Thyroid gland (tissue), 4 donors: ENCODE measurements at places on chromosomes 5 and 9. TPM values are rescaled to one million over a fixed set of nuclear protein-coding genes. Genes with fewer than 3 reads are reported as not detected.

DNA sequence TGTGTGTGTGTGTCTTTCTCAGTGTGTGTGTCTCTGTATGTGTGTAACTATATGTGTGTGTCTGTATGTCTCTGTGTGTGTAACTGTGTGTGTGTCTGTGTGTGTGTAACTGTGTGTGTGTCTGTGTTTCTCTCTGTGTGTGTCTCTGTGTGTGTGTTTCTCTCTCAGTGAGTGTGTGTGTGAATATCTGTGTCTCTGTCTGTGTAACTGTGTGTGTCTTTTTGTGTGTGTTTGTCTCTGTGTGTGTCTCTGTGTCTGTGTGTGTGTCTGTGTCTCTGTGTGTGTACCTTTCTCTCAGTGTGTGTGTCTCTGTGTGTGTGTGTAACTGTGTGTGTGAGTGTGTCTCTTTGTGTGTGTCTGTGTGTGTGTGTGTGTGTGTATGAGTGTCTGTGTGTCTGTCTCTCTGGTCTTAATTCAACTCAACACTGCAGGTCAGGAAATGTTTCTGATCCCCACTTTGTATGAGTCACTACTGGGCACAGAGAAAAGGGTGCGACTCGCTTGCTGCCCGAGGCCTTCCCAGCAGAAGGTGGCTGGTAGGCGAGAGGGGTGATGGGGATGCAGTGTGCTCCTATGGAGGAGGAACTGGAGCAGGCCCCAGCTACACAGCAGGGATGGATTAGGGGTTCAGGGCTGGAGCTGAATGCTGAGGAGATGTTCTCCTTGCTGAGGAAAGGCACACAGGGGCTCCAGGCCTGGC, 52.1 kb downstream of the NSG2 start:
- DNase-seq: no peak

GRCh38 chr5:126023994-126024441, 399.2 kb upstream of the GRAMD2B start:
- DNase-seq: no peak

GRCh38 chr5:14057289-14057688, 85.9 kb upstream of the TRIO start:
- no peak for DNase-seq

DNA sequence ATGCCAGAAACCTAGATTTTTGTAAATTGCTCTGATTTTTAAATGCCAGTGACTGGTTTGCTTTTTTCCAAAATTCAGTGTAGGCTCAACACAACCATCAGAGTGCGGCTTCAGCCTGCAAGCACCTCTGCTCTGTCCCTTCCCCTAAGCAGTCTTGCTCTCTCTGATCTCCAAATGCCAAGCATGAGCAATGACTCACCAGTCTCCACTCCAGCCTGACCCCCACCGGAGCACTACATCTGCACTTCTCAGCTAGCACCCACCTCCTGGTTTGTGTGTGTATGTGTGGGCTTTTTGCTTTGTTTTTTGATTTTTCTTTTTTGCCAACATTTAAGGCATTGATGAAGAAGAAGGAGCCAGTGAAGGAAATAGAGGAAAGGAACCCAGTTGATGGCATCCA, 61.4 kb upstream of the ADRA1B start:
- DNase-seq: no peak

DNA sequence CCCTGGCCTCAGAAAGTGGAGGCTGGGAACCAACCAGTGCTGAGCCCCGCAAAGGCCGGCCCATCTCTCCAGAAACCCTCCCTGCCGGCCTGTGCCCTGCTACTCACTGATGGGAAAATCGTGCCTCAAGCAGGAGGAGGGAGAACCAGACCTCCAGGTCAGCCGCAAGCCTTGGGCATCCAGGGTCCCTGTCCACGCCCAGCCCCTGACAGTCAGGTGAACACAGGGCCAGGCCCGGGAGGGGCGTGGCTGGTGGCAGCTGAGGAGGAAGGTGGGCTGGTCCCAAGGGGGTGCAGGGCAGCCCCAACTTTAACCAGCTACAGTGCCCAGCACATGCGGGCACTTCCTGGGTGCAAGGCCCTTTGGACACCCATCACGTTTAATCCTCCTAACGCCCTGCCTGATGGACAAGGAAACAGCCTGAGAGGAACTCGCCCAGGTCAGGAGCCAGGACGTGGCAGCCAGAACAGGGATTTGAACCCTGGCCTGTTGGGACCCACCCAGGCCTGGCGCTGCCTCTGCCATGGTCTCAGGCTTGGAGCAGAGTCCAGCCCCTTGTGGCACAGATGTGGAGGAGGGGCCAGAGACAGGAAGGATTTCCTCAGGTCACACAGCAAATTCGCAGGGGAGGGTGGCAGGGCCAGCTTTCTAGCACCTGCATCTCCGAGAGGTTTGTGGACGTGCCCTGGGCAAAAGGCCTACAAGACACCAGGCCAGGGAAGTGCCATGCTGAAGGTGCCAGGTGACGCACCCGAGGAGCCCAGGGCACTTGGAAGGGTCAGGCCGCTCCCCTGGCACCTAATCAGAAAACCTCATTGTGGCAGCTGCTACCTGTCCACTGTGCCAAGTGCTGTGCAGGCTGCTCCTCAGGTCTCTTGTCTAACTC, 4.5 kb downstream of the RALGDS start:
- DNase-seq: no peak

GRCh38 chr9:74770508-74771261, 117.0 kb downstream of the TRPM6 start:
- peak; percentile 16 for DNase-seq

GRCh38 chr5:142978252-142978651, 208.1 kb downstream of the ARHGAP26 start:
- no peak for DNase-seq

DNA sequence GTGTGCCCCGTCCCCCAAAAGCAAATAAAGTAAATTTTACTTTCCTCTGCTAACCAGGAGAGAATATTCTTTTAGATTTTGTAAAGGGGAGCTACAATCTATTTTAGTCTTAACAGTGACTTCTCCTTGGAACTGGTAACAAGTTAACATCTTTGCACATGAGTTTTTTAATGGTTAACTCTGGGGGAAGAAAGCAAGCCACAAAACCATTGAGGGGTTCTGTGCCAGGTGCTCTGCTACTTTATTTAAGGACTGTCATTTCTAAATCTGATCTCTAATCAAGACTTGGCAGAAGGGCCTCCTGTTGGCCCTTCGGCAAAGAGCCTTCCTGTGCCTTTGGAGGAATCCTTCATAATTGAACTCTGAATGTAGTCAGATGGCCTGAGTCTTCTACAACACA, 153.4 kb downstream of the SLC12A2 start:
- DNase-seq: no peak

DNA sequence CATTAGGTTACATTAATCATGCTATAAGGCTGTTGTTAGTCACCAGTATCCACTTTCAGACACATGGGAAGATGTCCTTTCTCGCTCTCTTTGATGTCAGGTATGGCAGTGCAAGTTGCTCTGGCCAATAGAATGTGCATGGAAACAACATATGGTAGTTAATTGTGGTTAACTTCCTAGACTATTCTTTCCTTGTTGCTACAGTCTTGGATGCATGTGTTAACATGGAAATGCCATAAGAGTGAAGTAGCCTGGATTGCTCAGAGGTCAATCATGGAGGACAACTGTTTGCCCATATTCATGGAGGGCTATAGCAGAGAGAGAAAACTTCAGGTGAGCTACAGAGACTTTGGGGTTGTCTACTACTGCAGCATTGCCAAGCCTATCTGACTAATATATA, 245.8 kb upstream of the GAS1 start:
- DNase-seq: no peak

- no peak for DNase-seq
Measured at GRCh38 chr5:79488058-79488457, 25.9 kb downstream of the HOMER1 start.

DNA sequence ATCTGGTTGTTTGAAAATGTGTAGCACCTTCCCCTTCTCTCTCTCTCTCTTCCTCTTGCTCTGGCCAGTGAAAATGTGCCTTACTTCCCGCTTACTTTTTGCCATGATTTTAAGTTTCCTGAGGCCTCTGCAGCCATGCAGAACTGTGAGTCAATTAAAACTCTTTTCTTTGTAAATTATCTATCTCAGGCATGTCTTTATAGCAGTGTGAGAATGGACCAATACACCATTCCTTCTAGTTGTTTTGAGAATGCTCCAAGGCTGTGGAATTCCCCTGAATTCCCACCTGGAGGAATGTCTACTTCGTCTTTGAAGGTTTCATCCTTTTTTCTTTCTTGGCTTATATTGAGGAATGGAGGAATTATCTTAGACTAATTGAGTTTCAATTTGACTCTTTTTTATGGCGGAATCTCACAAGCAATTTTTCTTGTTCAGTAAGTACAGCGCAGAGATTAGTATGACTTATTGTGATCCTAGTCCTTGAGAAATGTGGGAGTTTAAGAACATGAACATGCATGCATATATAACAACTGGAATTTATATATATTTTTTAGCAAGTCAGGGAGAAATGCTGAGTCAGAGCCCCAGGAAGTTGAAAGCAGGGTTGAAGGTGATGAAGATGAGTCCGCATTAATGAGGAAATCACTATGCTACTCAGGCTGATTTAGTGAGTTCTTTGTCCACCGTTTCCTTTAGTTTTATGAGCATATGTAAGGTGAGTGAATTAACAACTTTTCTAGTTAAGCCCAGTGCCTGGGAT, 488.1 kb upstream of the ADAMTS16 start:
- DNase-seq: no peak

- DNase-seq: no peak
Measured at GRCh38 chr5:203246-203930, 12.1 kb downstream of the LRRC14B start.

GRCh38 chr9:114680259-114681001, 1.6 kb downstream of the TEX48 start:
- no peak for DNase-seq

DNA sequence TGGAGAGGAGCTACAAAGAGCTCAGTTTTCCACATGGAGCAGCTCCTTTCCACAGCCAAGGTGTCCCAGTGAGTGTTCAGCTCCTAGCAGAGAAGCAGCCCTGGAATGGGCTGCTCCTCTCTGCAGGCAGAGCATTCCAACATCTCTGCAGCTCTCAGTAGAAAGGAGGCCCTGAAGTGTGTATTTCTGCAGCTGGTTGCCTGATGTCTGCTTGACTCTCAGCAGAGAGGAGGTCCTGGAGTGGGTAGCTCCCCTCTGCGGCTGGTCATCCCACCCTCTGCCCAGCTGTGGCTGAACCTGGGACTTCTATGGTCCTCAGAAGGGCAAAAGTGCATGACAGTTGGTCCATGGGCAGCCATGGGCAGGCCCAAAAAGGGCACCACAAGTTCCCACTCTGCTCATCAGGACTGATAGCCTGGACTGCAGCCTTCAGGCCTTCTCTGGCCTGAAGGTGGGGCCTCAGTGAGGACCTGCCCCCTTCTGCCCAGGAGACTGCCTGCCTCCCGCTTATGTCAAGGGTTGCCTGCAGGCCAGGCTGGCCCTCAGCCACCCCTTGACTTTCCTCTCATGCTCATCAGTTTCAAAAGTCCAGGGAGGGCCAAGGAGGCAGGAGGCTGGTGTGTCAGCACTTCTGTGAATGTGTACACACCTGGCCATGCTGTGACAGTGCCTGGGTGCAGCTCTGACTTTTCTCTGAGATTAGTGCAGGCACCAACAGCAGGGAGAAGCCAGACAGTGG, 605.9 kb upstream of the FAM174A start:
- DNase-seq: no peak

- DNase-seq: no peak
Measured at GRCh38 chr5:135851186-135851914, 16.9 kb downstream of the SLC25A48 start.

GRCh38 chr5:148393390-148393741, 9.6 kb downstream of the FBXO38 start:
- DNase-seq: no peak

Gene NDFIP1
- 185 TPM for total RNA-seq

Gene ASPN
- 15.3 TPM for total RNA-seq

Gene CDC25C
- not detected for total RNA-seq

Gene LEAP2
- 2.1 TPM for total RNA-seq
